ENCODE measurements at places on chromosomes 1 and 21.

DNA sequence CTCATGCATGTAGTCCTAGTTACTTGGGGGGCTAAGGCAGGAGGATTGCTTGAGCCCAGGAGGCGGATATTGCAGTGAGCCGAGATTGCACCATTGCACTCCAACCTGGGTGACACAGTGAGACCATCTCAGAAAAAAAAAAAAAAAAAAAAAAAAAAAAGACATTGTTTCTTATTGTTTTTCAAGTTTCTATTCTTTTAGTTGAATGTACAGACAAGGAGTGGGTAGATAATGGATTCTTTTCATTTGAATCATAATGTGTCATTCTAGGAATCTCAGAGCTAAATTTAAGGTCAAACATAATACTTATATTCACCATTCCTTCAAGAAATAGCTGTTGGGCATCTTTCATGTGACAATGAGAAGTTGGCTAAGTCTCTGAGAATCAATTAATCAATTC, 157.0 kb upstream of the C21orf91 start:
- DNase-seq, result no peak

GRCh38 chr1:207992677-207993236, 81.8 kb upstream of the CD34 start:
- no peak for DNase-seq

- peak; percentile 95 for DNase-seq
Observed at GRCh38 chr1:113456967-113457366, 66.7 kb downstream of the MAGI3 start.

DNA sequence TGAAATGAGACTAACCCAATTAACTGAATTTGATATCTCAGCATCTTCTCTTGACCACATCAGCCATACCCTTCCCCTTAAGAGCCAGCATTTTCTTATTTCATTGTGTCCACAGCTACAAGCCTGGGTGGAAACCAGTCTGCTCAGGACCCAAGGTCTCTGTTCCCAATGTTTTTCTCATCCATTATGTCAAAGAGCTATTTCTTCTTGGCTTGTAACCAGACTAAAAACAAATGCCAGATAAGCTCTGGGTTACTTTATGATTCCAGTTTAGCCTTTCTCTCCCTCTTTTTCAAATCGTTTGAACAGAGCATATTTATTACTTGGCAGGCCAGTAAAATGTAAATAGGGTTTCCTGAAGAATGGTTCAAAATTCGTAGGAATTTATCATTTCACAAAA, 109.3 kb upstream of the SPATA6 start:
- no peak for DNase-seq

GRCh38 chr21:43771199-43771675, 4.9 kb downstream of the CSTB start:
- peak; percentile 63 for DNase-seq

- no peak for DNase-seq
Observed at GRCh38 chr1:20447794-20448193, 38.2 kb downstream of the CAMK2N1 start.

GRCh38 chr1:216702170-216702569, 21.1 kb downstream of the ESRRG start:
- DNase-seq, result no peak

DNA sequence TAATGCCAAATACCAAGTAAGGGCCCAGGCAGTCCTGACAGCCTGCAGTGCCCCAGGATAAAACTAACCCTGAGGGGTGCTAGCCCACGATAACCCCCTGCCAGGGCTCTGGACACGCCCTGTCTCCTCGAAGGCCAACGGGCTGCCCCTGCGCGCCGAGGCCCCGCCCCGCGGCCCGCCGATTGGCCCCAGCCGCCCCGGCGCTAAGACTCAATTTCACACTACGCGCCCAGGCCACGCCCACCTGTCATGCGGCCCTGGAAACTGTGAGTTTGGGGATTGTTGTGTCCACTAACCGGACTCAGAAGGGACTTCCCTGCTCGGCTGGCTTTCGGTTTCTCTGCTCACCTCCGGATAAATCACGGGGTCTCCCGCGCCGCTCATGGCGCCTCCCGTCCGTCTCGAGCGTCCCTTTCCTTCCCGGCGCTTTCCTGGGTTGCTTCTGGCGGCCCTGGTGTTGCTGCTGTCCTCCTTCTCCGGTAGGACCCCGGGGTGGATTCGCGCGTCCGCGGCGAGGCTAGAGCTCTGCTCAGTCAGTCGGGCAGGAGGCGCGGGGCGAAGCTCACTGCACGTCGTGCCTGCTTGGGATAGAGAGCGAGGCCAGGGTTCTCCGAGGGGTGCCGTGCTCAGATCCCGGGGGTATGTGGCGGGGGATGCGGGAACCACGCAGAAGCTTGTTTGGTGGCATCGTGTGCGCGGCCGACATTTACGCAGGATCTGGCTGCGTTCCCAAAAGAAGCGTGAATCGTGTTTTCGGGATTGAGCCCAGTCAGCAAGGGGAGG, at the start of gene CR1L:
CR1L (plus strand) TSS at position 282 of the 783 bp plus-strand sequence; CDS start at position 383, 101 bp downstream.
- peak; percentile 73 for DNase-seq

GRCh38 chr1:63774617-63775417, 1.0 kb downstream of the ROR1 start:
- DNase-seq, result peak; percentile 33

DNA sequence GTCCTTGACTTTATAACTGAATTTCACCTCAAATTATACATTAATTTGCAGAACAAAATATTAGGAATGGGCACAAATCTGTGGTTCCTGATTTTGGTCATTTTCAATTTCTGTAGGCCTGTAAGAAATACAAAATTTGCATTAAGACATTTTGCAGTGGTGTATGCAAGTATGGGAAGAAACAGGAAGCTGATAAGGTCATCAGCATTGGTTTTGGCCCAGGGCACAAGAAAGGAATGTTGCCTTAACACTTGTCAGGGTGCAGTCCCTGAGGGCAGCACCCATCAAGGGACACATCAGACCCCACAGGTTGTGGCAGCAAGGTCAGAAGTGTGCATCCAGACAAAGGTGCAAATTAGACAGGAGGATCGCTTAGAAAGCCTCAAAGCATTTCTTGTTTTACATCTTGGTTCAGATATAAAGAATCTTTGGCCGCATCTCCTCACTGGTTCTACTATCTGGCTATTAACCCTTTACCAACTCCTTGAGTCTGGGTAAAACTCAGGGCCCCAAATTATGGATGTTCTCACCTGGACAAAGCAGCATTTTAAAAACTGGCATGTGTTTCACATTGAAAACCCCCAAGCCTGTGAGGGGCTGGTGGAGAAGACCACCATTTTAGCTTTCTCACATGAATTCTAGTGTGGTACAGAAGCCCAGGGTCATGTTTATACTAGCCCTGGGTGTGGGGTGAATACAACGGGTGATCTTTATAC, 182.4 kb downstream of the CDC7 start:
- no peak for DNase-seq

DNA sequence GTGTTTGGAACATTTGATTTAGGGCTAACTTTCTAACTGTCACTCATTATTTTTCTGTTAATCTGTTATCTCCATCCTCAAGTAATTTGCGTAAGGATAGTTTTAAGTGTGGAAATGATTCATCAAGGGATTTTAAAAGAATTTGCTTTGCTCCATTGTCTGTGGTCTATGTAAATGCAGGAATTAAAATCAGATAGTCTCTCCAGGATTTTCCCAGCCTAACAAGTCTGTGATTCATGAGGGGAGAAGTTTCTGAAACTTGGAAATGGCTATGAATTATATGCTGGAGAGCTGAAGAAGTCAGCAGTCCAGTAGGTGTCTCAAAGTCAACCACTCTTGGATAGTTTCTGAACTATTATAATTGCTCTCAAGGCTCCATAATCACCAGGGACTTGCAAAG, 264.5 kb downstream of the MRPL39 start:
- no peak for DNase-seq

- DNase-seq, result no peak
Observed at GRCh38 chr1:153428073-153428638, 11.8 kb downstream of the S100A7A start.

- DNase-seq, result no peak
Observed at GRCh38 chr1:218383051-218383450, 37.9 kb downstream of the TGFB2 start.

- DNase-seq, result no peak
Observed at GRCh38 chr1:160204526-160205241, 500 bp upstream of the PEA15 start.

DNA sequence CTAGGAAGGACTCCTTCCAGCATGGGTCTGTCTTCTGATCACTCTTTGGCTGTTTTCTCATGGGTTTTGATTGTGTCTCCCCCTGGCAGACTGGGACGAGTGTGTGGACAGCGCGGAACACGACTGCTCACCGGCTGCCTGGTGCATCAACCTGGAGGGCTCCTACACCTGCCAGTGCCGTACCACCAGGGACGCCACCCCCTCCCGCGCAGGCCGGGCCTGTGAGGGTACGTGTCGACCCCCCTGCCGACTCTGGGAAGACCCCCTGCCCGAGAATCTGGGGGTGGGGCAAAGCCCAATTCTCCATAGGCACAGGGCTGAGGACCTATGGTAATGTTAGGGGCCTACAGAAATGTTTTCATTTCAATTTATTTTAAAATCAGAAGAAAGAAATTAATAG, 38.4 kb downstream of the UMODL1 start:
- DNase-seq, result no peak

DNA sequence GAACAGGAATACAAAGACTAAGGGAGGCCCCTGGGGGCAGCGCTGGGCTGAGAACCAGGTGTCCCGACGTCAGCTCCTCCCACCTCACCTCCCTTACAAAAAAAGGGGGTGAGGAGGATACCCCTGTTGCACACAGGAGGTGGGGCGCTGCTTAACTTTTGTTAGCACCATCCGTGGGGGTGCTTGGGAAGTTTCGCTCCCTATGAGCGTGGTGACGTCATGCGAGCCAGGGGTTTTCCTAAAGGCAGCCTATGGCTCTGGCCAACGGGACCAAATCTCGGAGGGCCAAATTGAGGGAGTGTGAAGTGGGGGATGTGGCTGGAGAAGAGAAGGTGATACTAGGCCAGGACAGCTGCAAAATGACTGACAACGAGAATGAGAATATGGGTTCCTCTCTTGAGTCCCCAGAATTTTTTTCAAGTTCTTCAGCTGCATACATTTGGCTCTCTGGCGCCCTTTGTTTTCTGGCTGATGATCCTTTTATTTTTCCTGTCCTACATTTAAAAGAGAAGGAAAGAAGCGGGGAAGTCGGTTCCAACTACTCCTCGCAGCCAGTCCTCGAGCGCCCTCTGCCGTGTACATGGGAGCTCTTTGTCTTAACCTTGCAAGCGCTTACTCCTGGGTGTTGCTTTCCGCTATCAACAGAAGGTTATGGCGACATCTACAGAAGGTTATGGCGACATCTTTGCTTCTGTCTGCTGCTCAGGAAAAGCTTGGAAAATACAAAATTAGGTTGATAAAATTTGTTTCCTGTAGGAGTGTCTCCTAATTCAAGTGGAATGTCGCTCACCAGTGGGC, 48.0 kb upstream of the ZC3H11B start:
- peak; percentile 86 for DNase-seq

- no peak for DNase-seq
Observed at GRCh38 chr1:109913360-109913879, 2.8 kb downstream of the CSF1 start.

DNA sequence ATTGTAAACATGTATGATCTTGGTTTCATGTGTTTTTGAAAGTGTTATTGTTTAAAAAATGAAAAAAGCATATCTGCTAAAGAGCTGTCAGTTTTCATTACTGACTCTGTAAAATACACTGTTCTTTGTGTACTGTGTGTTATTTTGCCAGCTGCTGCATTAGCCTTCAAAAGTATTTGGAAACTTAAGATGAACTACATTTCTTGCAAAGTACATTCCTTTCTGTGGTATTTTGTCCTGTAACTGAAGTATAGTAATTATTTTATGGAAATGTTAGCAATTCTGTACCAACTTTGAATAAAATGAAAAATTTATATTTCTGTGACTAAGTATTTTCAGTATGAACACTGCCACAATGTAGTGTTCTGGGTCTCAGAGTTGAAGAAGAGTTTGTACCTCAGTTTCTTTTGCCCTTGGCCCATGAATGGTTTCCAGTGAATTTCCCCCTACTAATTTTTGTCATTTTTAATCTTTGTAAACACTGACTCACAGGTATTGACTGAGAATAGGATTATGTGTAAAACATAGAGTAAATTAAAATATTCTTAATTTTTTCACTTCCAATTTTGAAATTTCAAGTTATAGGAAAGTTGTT, 32.7 kb downstream of the MRPS6 start:
- no peak for DNase-seq

- DNase-seq, result peak; percentile 99
Observed at GRCh38 chr21:38831526-38832467, 26.1 kb downstream of the ETS2 start.

- no peak for DNase-seq
Observed at GRCh38 chr1:4033129-4033676, 133.1 kb upstream of the C1orf174 start.

DNA sequence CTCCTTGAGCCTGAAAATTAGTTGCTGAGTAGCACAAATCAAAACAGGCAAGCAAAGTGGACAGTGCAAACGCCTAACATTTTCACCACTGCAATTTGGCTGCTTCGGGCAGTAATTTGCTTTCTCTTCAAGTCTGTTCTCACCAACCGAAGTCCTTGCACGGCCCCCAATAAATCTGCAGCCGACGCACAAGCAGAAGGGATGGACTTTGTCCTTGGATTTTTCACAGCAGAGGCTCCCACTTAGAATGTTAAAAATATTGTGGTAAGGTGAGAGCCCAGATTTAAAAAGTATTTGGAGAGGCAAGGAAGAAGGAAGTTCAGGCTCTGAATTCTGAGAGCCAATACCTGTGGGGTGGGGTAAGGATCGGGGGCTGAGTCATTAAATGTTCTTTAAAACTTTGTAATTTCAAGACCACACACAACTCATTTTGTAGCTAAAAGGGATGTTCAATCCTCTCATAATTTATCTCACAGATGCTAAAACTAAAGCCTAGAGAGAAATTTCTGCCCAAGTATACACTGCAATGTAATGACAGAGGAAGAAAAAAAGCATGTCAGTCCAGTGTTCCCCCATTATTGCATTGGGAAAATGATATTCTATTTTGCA, 6.2 kb downstream of the CD247 start:
- no peak for DNase-seq

GRCh38 chr1:244322791-244323521, 128.8 kb downstream of the ADSS2 start:
- peak; percentile 97 for DNase-seq

GRCh38 chr1:80994934-80995333, 805.8 kb upstream of the ADGRL2 start:
- DNase-seq, result no peak

- no peak for DNase-seq
Observed at GRCh38 chr21:37566790-37567615, 200.4 kb downstream of the DYRK1A start.

GRCh38 chr1:6581561-6582305, 1.9 kb downstream of the ZBTB48 start:
- DNase-seq, result peak; percentile 86
